ENCODE measurements at places on chromosomes 6 and 20. TPM values are rescaled to one million over a fixed set of nuclear protein-coding genes. Genes with fewer than 3 reads are reported as not detected.

DNA sequence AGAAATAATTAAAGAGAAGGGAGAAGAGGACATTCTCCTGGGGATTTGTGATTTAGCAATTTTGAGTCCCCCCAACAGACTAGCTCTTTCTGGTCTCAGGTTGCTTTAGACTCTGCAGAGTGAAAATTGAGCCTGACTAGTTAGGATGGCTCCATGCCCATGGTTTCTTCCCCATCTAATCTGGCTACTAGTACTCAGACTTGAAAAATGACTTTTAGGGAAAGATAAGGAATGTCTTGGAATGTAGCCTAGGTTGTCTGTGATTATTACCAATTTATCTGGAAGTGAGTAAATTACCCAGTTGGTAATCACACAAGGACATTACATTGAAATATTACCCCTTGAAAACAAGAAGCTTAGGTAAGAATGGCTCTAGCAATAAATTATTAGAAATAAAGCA, 4.2 kb downstream of the BEND6 start:
- peak; percentile 28 for DNase-seq
- no peak overlapping the region for H3K4me3 ChIP-seq
- H3K27me3 ChIP-seq = no peaks in the 10 kb centered on the region
- no peak overlapping the region for H3K27ac ChIP-seq
- H3K4me1 ChIP-seq = peaks cover 8% of the 10 kb centered on the region
- H3K36me3 ChIP-seq = no peaks in the 10 kb centered on the region

DNA sequence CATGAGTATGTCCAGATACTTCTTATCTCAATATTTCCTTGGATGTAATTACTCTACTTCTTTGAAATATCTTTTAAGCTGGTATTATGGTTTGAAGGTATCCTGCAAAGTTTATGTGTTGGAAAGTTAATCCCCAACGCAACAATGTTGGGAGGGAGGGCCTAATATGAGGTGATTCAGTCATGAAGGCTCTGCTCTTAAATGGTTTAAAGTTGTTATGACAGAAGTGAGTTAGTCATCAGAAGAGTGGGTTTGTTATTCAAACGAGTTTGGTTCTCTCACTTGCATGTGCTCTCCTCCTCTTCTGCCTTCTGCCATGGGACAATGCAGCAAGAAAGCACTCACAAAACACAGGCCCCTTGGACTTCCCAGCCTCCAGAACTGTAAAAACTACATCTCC, 176.3 kb downstream of the KCNQ5 start:
- no peak overlapping the region for H3K27ac ChIP-seq
- peak; percentile 79 for DNase-seq
- H3K4me1 ChIP-seq = no peaks in the 10 kb centered on the region
- H3K4me3 ChIP-seq = no peak overlapping the region
- no peaks in the 10 kb centered on the region for H3K27me3 ChIP-seq

The BMP6 gene
- total RNA-seq = 0.28 TPM

DNA sequence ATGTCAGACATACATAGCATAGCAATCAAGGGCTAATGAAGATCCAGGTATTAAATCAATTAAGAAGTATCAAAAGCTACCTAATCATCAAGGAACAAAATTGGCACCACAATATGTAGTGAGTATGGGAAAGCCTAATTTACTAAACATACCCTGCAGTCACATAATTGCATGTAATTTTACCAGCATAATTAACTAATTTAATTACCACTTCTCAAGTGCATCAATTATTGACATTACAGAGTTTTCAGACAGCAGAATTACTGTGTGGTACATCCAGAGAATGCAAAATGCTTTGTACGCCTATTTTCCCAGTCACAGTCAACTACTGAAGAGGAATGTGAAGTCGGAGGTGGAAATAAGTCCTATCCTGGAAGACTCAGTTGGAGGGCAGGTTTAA, 279.0 kb upstream of the ID4 start:
- no peaks in the 10 kb centered on the region for H3K27me3 ChIP-seq
- H3K27ac ChIP-seq = no peak overlapping the region
- H3K4me3 ChIP-seq = no peak overlapping the region
- DNase-seq = no peak
- no peaks in the 10 kb centered on the region for H3K4me1 ChIP-seq

DNA sequence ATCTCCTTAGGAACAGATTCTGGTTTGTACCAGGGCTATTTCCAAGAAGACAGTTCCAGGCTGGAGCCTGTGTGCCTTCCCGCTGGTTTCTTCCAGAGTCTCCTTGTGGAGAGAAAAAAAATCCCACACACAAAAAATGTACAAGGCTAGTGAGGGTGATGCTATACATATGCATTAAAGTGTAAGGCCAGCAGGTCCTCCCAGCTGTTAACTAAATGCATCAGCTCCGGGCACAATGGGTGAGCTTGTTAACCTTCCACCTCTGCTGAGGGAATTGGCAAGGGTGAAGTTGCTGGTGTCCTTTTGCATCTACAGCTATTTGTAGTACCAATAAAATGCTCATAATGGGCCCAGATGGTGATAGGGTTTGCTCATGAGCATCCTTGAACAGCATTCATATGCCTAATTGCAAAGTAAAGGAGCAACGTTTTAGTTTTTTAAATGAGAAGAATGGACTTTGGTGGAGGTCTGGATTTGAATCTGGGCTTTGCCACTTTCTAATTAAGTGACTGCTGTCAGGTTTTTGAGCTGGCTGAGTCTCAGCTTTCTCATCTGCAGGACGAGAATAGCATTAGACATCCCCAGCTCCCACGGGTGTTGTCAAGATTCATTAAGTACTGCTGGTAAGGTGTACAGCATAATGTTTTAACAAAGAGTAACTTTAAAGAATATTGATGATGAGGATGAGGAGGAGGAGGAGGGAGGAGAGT, 361.8 kb downstream of the QKI start:
- no peaks in the 10 kb centered on the region for H3K36me3 ChIP-seq
- H3K4me1 ChIP-seq = no peaks in the 10 kb centered on the region
- H3K27ac ChIP-seq = no peak overlapping the region
- H3K4me3 ChIP-seq = no peak overlapping the region
- peaks cover 5% of the 10 kb centered on the region for H3K27me3 ChIP-seq

GRCh38 chr6:141906569-141907080, 226.1 kb upstream of the GJE1 start:
- no peaks in the 10 kb centered on the region for H3K27me3 ChIP-seq
- no peak for DNase-seq
- no peaks in the 10 kb centered on the region for H3K4me1 ChIP-seq
- H3K4me3 ChIP-seq = no peak overlapping the region

The TP53INP2 gene
- total RNA-seq = 1.1 TPM

DNA sequence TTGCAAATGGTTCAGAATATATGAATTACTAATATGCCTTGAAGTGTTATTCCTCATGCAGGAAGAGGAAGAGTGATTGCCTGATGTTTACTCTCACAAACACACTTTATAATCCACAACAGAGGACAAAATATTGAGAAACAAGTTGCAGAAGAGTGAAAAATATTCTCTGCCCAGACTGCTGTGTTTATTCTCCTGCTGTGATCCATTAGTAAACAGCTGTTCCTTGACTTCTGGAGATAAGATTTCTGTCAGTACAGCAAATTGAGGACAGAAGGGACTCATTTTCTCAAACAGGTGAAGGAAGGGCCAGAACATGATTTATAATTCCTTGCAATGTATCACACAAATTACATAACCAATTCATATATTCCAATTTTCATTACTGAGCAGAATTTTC, 148.0 kb downstream of the EPM2A start:
- H3K4me3 ChIP-seq = no peak overlapping the region
- no peaks in the 10 kb centered on the region for H3K27me3 ChIP-seq
- no peaks in the 10 kb centered on the region for H3K36me3 ChIP-seq
- no peaks in the 10 kb centered on the region for H3K4me1 ChIP-seq
- DNase-seq = no peak
- no peak overlapping the region for H3K27ac ChIP-seq

- no peak overlapping the region for H3K27ac ChIP-seq
- no peaks in the 10 kb centered on the region for H3K36me3 ChIP-seq
- H3K27me3 ChIP-seq = no peaks in the 10 kb centered on the region
Measured at GRCh38 chr6:63567966-63568365, 4.3 kb upstream of the LOC128125822 start.

The SAMD5 gene
- total RNA-seq = 2.2 TPM

DNA sequence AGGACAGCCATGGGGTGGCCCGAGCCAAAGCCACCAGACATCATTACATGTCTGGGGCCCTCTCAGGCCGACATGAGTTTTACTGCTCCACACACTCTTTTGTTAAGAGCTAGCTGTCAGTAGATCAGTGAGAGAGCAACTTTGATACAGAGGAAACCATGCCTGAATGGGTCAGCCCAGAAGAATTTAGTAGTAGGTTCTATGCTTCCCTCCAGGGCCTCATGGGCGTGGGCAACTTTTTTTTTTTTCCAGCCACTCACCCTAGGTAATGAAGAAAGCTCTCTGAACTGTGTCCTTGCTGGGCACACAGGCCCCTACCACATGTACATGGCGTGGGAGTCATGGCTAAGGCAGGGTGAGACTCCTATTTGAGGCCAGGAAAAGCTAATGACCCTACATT, 38.8 kb downstream of the HLA-F start:
- no peak for DNase-seq
- no peak overlapping the region for H3K27ac ChIP-seq
- no peaks in the 10 kb centered on the region for H3K4me1 ChIP-seq
- peaks cover 11% of the 10 kb centered on the region for H3K27me3 ChIP-seq
- no peaks in the 10 kb centered on the region for H3K36me3 ChIP-seq

The SLC4A11 gene
- 0.28 TPM for total RNA-seq

DNA sequence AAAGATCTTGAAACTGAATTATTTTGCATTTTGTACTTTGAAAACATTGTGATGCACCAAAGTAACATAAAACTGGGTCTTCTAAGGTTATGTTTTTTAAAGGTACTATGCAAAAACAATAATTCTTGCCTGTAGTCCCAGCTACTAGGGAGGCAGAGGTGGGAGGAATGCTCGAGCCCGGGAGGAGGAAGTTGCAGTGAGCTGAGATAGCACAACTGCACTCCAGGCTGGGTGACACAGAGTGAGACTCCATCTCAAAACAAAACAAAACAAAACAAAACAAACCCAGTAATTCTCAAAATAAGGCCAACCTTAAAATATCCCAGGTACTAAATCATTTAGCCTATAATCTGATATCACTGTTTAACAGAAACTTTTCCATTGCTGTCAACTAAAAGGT, 269.6 kb downstream of the KHDC1L start:
- no peaks in the 10 kb centered on the region for H3K36me3 ChIP-seq
- no peaks in the 10 kb centered on the region for H3K27me3 ChIP-seq
- no peak for DNase-seq
- H3K4me1 ChIP-seq = peaks cover 10% of the 10 kb centered on the region
- no peak overlapping the region for H3K4me3 ChIP-seq
- no peak overlapping the region for H3K27ac ChIP-seq
